ENCODE measurements at places on chromosomes 5 and 9.

DNA sequence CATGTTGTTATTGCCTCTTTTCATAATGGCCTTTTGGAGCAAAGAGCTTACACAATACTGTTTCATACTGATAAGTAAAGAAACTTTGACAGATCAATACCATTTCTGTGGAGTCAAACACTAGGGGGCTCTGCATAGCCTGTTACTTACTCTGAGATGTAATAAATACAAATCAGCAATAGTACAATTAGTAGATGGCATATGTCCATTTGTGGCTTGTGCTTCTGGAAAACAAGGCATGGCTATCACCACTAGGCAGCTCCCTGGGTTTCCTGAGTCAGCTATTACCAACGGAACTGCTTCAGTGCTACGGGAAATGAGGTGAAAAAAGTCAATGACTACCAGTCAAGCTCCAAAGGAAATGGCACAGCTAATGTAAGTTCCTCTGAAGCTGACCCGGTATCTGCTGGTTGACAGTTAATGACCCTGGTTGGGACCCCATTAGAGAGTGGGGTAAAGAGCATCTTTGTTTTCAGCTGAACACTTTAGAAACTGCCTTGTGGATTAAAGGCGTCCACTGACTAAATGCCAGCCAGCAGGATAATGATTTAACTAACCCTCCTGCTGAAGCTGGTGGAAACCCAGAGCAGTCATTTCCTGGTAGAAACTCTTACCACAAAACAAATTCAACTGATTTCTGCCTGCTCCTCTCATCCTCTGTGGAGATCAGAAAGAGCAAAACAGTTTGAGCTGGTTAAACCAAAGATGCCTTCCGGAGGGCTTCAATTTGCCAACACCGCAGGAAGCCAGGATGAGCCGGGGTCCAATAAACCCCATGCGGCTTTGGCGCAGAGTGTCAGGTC lies 69.0 kb upstream of the FAM169A start:
- DNase-seq = peak; percentile 9

GRCh38 chr5:171258737-171259415 lies 50.2 kb upstream of the TLX3 start:
- DNase-seq = no peak

DNA sequence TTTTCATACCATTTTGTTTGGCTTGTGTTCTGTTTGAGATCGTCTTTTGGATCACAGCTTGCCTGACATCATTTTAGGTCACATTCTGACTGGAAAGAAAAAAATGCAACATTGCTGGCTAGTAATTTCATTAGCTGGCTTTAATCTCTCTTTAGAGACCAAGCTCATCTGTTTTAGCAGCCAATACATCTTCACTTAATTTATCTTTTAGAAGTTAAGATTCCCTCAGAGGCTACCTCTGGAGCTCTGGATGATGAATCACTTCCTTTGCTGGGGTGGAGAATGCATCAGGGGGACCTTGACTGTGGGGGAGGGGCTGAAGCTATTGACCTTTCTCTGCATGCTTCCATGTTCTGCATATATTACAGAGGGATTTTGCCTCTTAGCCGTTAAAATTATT lies 181.5 kb upstream of the OTULINL start:
- no peak for DNase-seq

GRCh38 chr5:95644351-95645042 lies 2.1 kb upstream of the RFESD start:
- DNase-seq = peak; percentile 11

- DNase-seq = no peak
These were observed 9.6 kb downstream of the FBXW2 start for GRCh38 chr9:120783602-120784047.

GRCh38 chr9:33135470-33135958 lies 31.6 kb downstream of the B4GALT1 start:
- DNase-seq = no peak

GRCh38 chr5:111930449-111930848 lies 173.5 kb upstream of the NREP start:
- no peak for DNase-seq

DNA sequence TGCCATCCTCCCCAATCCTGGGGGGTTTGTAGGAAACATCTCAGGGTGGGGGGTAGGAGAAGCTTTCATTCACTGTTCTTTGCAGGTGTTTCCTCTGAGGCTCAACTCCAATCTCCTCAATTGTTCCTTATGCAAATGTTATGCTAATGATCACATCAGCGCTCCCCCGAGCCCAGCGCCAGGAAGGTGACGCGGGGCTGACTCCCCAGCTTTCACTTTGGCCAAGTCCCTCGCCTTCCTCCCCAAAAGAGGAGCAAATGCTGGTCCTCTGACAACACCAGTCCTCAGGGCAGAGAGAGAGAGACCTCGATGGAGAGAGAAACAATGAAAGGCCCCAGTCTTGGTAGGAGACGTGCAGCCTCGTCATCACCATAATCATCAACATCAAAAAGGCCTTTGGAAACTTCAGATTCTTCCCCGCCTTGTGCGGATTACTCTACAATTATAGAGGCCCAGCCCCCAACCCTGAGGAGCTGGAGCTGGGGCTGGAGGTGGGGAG lies 39.1 kb downstream of the PCDH1 start:
- DNase-seq = no peak

GRCh38 chr5:84382363-84383295 lies 2.1 kb downstream of the EDIL3 start:
- peak; percentile 73 for DNase-seq

- no peak for DNase-seq
These were observed 444.6 kb downstream of the ZNF608 start for GRCh38 chr5:124301850-124302249.

DNA sequence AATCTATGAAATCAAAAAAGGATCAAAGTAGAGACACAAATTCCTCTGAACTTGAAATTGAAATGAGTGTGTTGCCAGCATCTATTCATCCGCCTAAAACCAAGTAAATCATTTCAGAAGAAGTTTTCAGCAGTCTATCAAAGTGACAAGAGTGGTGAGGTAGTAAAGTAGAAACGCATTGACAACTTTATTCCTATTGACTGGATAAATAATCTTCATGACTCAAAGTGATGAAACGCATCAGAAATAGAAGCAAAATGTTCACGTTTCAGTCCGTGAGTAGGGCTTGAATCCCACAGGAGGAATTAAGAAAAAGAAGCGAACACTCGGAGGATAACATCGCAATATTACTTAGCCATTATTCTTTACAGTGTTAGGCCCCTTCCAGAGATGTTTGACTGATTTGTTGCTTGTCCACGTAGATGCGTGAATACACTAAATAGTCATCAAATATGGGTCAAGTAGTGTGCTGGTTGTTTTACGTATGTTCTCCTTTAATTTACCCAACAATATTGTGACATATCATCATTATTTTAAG lies 314.4 kb downstream of the PLK2 start:
- DNase-seq = no peak

DNA sequence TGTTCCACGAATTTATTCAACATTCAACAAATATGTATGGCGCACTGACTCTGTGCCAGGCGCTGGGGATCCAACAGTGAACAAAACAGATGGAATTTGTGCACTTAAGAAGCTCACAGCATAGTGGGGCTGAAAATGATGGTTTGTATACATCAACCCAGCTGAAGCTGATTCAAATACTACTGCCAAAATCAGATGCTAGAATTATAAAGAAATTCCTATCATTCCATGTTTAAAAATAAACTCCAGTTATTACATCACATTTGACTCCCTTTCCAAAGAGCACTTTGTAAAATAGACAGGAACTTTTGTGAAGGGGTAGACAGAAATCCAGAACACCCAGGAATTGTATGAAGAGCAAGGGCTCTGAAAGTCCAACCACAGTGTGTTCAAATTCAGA lies 54.1 kb downstream of the ZNF608 start:
- peak; percentile 63 for DNase-seq

GRCh38 chr5:158482125-158482524 lies 617.6 kb downstream of the EBF1 start:
- no peak for DNase-seq

GRCh38 chr9:119339056-119339455 lies 30.2 kb downstream of the BRINP1 start:
- peak; percentile 18 for DNase-seq

GRCh38 chr5:81904166-81904565 lies 67.7 kb upstream of the ATG10 start:
- no peak for DNase-seq

GRCh38 chr5:78805-79149 lies 13.2 kb upstream of the PLEKHG4B start:
- DNase-seq = no peak

GRCh38 chr5:91257301-91257700 lies 125.8 kb downstream of the ARRDC3 start:
- DNase-seq = no peak

DNA sequence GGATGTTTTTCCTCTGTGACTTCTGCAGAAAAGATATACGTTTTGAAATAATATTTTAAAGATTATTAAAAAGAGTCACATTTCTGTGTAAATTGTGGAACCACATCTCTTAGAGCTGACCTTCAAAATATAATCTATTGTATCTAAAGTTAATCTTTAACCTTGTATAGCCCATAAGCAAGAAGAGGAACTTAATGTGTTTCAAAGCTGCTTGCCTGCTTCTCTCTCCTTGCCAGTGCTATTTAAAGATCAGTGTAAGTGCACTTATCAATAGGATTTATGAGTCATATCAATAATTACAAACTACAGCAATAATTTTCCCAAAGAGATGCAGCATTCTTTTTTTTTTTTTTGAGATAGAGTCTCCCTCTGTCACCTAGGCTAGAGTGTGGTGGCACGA lies 29.4 kb upstream of the GDA start:
- no peak for DNase-seq

DNA sequence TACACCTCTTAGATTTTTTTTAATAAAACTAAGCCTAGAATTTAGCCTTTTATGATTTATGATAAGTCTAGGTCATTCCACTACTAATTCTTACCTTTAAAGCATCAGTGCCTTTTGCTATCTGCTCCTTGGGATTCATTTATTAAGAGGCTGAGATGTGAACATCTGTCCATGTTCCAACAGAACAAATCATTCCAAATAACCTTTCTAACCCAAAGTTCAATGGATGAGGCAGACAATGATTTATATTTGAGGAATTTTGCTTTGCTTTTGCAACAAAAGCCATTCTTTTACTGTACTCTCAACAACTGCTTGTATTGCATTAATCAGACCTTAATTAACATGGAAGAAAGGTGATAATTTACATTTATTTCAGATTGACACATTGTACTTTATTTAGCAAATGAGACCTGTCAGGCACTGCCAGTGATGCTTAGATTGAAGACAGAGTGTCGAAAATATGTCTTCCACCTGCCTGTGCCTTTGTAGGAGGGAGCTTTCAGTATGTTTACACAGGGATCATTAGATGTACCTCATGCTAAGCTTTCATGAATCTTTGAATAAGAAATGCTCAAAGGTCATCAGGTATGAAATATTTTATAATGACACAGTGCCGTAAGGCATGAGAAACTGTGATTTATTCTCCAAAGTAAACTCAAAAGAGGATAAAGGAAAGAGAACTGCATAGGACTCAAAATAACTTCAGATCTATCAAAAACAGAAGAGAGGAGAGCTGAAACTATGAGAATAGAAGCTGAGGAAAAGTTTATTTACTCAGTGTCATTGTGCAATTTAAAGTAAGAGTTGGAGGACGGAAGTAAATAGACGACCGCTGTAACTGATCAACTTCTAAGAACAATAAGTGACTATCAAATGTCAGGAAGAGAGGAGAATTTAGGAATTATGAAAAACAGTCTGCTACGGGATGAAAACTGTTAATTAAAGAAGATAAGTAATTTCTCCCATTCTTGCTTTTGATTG lies 36.7 kb upstream of the IZUMO3 start:
- no peak for DNase-seq

- DNase-seq = no peak
These were observed 92.0 kb downstream of the DCP2 start for GRCh38 chr5:113068559-113068958.

DNA sequence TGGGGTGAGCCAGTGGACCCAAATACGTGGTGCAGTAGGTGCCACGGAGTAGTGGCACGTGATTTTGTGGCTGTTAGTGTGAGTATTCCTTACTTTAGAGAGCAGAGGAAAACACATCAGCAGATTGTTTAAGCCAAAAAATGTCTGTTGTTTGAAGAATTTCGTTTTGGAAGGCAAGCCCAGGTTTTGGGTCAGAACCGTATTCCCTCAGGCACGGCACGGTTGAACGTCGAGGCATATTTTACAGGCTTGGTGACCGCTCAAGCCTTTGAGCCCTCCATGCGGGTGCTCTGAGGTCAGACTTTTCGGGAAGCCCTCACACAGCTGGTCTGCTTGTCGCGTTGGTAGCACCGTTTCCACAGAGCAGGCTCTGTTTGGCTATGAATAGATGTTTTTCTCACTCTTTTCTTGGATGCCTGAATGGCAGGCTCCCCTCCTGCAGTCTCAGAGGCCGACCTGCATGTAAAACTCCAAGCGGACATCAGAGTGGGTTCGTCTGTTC lies 27.2 kb downstream of the NEK6 start:
- no peak for DNase-seq

GRCh38 chr5:32042551-32042961 lies 131.6 kb downstream of the GOLPH3 start:
- no peak for DNase-seq

DNA sequence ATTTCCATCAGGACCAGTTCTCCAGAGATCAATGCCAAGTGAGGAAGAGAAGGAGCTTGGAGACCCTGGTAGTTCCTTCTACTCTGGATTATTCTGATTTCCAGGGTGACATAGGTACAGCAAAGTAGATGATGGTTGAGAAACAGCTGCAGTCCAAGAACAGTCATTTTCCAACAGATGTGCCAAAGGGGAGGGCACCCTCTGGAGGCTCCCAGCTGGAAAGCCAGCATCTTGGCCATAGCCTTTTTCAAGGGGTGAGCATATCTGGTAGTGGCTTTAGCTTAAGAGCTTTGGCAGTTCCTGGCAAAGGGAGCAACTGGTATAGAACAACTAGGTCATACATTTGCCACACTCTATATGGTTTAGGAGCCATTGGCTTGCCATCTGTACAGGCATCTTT lies 492.7 kb downstream of the RASEF start:
- DNase-seq = no peak

- DNase-seq = no peak
These were observed 5.5 kb upstream of the EHMT1 start for GRCh38 chr9:137613259-137613658.

DNA sequence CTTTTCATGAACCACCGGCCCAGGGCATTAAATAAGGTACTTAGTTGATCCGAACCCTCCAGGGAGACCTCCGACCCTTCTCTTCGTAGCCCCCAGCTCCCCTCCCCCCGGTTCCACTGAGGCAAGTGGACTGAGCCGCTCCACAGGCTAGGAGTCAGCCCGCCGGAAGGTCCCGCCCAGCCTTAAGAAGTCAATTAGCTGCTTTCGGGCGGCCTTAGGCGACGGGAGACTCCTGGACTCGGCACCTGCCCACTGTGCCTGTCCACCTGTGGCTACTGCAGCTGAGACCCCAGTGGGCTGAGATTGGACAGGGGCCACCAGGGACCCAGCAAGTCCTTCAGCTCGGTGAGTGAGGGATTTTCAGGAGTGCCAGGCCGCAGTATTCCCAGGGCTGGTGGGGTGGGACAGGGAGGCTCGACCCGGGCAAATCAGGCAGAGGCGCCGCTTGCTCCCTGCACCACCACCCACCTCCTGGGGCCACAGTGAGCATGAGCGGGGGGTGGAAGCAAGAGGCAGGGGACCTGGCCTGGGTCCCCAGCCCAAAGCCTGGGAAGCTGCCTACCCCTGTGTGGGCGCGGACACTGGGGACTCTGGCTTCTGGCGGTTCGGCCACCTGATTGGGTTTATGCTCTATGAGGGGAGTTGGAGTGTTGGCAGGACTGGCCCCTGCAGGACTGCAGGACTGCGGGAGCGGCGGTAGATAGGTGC lies 39.6 kb upstream of the SPATA31E1 start:
- no peak for DNase-seq

Measured in NCI-H446 treated with DMSO at 0.1 percent for 48 hours (cell line).